Pulmonary artery endothelial cell (primary cell): ENCODE measurements at places on chromosomes 4 and X. TPM values are rescaled to one million over a fixed set of nuclear protein-coding genes. Genes with fewer than 3 reads are reported as not detected.

AKAP4 gene
- total RNA-seq = not detected in 2 replicates

VCX3A gene
- not detected in 2 replicates for total RNA-seq

DNA sequence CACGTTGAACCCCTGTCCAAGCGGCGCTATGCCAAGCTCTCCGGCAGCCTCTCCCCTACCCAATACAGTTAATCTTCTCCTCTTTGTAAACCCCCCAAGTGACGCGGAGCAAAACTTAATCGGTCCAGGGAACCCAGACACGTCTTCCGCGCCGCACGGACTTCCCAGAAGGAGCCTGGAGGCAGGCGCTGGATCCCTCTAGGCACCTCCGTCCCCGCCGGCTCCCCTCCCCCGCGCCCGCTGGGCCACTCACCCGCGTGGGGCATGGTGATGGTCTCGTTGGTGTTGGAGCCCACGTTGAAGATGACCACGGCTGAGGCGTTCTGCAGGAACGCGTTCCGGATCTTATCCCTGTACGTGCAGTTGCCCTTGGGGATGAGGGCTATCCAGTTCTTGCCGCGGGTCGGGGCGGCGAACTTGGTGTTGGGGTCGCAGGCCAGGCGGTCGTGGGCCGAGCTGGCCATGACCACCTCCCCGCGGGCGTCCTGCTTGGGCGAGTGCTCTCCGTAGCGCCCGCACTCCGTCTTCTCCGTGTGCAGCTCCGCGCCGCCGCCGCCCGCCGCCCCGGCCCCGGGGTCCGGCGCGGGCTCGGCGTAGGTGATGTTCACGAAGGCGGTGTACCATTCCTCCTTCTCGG, 1.1 kb downstream of the RNF150 start:
- DNase-seq = no peak

TAF7L gene
- total RNA-seq = 0.88 and 1.2 TPM in 2 replicates

GRCh38 chr4:172048666-172049065, 235.5 kb downstream of the GALNTL6 start:
- no peak for DNase-seq

DNA sequence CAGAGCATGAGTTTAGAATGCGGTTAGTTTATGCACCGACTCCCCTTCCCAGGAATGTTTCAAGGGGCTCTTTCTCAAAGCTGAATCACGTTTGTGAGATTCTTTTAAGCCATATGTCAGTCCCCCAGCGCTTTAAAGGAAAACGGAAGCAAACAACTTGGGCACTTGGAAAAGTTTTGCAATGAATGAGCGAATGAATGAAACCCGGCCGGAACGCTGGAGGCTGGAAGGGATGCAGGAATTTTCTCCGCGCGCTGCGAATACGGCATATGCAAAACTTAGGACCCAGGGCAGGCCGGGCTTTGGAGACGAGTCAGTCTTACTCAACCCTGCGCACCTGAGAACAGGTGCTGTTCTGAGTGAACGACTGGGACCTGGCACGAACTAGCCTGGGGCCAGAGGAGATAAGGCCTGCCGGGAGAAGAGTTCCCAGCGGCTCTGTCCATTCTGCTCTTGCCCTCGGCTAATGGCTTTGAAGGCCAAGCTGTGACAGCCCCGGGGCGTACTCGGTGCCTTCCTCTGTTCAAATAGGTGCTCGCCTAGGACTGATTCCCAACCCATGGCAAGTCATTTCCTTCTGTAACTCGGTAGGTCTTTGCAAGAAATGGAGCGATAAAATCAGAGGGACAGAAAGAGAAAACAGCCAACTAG, 743 bp upstream of the NRK start:
- no peak for DNase-seq
